ENCODE measurements at places on chromosomes 12 and 14. TPM values are rescaled to one million over a fixed set of nuclear protein-coding genes. Genes with fewer than 3 reads are reported as not detected.

The FOXA1 gene
- total RNA-seq, result 0.59 TPM

GRCh38 chr12:42213954-42214426, 24.1 kb downstream of the YAF2 start:
- peak; percentile 57 for DNase-seq

- DNase-seq, result no peak
These were observed 1.9 kb upstream of the SLCO1A2 start for GRCh38 chr12:21336656-21337055.

DNA sequence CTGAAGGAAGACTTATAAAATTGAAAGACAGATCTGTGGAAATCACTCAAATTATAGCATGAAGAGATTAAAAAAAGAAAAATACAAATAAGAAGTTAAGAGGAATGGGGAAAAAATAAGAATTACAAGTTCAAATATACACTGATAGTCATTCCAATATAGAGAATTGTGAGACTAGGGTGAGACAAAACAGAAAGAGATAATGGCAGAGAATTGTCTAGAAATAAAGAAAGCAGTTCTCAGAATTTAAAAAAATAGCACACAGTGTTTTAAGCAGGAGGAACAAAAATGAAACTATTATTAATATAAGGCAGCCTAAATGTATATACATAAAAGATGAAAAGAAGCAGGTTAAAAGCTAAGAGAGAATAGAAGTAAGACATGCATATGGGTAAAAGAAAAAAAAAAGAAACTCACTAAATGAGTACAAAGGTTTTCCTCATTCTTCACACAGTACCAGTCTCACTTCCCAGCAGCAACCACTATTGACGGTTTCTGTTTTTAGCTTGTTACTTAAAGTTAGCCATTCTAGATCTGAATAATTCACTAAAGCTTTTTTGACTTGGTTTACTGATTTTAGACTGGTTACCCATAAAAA, 31.1 kb downstream of the SLC38A4 start:
- DNase-seq, result no peak

GRCh38 chr14:57346741-57347140, 43.6 kb upstream of the NAA30 start:
- DNase-seq, result no peak

DNA sequence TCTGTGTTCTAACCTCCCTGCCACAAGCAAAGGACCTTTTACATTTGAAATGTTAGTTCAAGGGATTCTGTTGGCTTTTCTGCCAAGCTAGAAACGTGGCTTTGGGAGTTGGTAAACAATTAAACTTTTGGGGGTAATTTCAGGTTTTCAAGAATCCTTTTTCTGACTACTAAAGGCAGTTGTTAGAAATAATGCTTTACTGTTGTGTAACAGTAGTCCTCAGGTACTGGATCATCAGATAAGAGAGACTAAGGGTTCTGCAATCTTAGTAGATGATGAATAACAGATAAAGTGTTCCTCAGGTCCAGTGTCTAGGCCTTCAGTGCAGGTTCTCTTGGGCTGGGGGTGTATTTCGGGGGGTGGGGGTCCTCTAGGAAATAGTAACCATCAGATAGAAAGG, 192.3 kb downstream of the SYNE2 start:
- DNase-seq, result no peak

GRCh38 chr12:3420693-3421092, 70.3 kb upstream of the PRMT8 start:
- DNase-seq, result no peak

DNA sequence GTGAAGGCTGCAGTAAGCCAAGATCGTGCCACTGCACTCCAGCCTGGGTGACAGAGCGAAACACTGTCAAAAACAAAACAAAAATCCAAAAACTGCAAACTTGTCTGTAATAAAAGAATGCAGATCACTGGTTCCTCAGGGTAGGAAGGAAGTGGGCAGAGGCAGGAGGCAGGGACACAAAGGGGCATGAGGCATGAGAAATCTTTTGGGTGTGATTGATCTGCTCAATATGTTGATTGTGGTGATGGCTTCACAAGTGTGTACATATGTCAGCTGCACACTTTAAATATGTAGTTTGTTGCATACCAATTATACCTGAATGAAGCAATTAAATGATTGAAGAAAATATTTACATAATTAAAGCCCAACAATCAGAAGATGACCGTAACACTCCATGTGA, 117.6 kb downstream of the CMAS start:
- no peak for DNase-seq

GRCh38 chr12:51953089-51953488, 1.6 kb downstream of the ACVR1B start:
- no peak for DNase-seq

DNA sequence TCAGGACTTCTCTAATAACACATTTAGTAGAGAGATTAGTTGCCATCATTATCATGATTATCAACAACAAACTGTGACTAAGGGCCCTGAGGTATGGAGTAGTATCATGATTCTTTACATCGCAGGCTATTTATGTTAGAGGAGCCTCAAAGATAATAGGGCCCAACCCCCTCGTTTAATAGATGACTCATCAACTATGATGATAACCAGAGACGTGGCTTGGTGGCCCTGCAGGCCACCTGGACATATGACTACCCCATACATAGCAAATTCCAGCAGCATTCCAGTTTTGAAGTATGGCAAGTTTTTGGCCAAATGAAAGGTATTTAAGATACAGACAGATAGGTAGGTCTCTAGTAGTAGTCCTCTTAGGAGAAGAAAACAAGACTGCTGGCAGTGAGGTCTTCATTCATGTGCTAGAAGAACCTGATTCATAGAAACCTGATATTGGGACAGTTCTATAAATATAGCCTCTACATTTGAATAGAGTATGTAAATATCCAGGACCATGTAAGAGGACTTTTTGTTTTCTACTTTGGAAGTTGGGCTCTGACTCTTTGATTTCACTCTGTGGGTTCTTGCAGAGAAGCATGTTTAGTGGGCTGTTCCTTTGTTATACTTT, 5.6 kb downstream of the RIC8B start:
- no peak for DNase-seq

GRCh38 chr12:96352161-96352835, 47.9 kb downstream of the CDK17 start:
- DNase-seq, result no peak

DNA sequence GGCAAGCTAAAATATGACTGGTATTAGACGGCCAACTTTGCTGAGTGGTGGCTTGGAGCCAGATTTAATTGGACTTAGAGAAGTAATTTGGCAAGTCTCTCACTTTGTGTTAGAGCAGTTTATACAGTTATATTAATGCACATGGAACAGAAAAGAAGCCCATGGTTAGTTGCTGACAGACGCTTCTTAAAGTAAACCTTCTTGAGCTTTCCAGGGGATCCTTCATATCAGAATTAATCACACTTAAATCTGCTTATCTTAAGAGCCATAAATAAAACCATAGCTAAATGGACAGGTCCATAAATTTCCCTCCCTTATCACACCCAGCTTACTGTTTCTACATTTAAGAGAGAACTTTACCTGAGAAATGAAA, 9.6 kb downstream of the GSG1 start:
- no peak for DNase-seq

GRCh38 chr12:116194935-116195431, 82.5 kb downstream of the MED13L start:
- DNase-seq, result no peak

DNA sequence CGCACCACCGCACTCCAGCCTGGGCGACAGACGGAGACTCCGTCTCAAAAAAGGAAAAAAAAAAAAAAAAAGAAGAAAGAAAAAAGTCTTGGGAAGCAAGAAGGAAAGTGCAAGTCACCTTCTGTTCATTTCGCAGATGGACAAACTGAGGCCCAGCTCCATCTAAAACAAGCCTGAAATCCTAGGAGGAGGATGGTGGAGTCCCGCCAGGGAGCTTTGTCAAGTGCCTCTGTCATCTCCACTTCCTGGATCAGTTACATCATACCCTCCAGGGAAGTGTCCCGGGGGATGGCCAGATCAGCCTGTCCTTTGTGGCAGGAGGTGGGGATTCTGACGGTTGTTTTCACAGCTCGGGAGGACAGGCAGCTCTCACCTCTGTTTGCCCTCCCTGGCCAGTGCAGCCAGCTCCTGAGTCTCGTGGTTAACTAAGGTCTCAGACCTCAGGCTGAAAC, 8.7 kb upstream of the SDSL start:
- DNase-seq, result no peak

Measured in pancreas (tissue), 10 donors.